ENCODE measurements at places on chromosomes 16 and 17. TPM values are rescaled to one million over a fixed set of nuclear protein-coding genes. Genes with fewer than 3 reads are reported as not detected.

NKD1 gene
- 0.21 TPM for total RNA-seq

DNA sequence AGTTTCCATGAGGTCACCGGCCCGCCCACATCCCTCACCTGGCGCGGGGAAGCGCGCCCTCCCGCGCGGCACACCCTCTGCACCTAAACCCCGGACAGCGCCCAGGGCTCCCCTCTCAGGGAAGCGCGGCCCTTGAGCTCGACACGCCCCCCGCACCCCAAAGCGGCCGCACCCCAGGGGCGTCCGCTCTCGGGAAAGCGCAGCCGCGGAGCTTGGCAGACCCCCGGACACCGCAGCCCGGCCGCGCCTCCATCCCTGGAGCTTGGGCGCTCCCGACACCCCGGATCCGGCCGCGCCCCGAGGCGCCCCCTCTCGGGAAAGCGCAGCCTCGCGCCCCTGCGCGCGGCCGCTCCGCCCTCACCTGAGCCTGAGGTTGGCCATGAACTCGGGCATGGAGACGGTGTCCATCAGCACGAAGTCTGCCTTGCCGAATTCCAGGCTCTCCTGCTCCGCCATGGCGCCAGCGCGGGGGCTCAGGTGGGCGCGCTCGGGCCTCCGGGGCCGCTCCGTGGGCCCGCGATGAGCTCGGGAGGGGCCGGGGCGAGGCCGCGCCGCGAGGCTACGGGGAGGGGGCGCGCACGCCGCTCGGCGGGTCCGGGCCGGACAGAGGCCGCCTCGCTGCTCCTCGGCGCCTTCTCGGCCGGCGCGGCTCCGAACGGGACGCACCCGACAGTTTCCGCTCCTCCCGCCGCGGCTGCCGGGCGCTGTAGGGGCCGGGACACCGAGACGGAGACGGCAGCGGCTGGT is at the start of gene MYO1D:
Gene MYO1D, minus strand, starts transcription at position 708 of the 747 bp plus-strand sequence. Its CDS starts 252 bp downstream, at position 456.
- DNase-seq, result peak; percentile 13

DNA sequence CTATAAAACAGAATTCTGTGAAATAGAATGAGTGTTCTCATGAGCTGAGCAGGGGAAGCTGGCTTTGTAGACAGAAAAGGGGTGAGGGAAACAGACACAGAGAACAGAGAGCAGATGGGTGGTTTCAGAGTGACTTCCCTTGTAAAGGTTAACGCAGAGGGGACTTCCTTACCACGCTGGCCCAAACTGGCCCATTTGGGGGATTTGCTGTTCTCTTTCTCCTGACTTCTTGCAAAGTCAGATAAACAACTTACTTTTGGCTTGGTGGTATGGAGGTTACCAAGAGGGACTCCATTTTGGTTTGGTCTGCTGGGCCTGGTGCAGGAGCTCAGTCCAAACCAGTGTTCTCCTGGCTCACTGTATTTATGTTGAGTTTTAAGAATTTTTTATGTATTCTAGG is 48.4 kb downstream of the SEC14L1 start:
- no peak for DNase-seq

HNF1B gene
- not detected for total RNA-seq

RHBDL3 gene
- 2.9 TPM for total RNA-seq

GRCh38 chr16:68719993-68720489 is 17.1 kb upstream of the CDH1 start:
- no peak for DNase-seq

PIK3R5 gene
- total RNA-seq, result not detected

DNA sequence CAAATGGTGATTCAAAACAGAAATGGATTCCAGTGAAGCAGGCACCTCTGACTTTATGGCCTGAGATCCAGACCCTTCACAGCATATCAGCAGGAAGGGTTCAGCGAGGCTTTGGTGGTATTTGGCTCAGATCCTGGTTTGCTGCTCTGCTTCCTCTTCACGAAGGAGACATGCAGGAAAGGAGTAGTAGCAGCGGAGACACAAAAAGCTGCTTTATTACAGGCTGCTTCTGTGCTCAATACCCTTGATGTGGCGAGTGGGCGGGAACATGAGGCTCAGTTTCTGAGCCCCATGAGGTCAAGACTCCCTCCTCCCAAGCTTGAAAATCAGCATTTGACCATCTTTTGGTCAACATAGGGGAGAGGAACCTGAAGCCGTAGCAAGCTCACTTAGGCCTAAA is 213.3 kb upstream of the AXIN2 start:
- DNase-seq, result no peak

PMFBP1 gene
- total RNA-seq, result not detected

DNA sequence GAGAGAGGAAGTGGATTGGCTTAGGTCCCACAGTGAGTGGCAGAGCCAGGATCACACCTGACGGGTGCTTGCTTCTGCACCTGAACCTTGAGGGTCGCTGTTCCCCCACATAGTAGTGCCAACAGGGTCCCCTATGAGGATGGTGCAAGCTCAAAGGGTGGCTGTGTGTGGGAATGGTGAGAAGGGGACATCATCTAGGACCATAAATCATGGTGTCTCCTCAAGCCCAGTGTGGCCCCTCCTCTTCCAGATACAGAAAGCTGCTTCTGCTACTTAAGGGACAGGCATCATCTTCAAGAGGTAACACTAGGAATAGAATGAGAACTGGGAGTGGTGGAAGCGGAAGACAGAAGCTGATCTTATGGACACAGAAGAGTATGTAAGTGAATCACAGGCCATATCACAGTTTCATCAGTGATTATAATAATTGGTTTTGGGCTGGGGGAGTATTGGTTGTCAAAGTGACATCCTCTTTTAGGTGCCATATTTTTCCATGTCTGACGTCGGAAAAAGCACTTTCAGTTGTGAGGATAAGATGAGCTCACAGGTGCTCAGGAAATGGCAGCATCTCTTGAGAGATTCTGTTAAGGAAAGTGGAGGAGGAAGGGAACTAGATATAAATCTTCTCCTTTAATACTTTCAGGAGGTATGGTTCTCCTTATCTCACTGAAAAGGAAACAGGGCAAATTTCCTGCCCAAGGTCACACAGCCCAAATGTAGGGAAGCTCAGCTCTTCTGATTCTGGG is 83.2 kb upstream of the HNF1B start:
- no peak for DNase-seq

MYH13 gene
- total RNA-seq, result not detected

DNA sequence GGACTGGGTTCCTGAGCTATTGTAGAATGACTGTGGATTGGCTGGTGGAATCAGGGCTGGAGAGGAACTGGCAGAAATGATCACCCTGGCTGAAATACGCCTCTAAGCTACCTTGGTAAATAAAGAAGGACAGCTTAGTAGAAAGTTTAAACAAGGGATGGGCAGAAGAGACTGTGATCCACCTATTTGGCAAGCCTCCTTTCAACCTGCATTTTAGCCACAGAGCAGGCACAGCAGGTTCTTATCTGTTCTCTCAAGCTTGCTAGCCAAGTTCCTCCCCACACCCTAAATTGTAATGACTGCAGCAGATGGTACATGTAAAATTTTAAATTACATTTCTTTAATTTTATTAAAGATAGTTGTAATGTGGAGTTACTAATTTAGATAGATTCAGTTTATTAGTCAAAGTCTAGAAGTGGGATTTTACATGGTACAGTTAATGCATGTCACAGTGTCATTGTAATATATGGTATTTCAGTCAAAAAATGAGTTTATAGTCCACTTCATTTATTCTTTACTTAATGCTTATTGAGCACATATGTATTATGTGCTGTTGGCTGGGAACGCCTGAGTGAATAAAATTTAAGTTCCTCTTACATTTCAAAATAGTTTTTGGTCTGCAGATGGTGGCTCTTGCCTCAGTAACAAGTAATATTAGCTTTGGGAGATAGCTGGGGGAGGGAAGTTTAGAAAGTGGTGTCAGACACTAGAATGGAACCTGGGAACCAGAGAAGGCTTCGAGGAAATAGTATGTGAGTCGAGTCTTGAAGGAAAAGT is 11.2 kb downstream of the EPN2 start:
- DNase-seq, result no peak

GRCh38 chr16:65531475-65531874 is 409.6 kb upstream of the CDH11 start:
- DNase-seq, result no peak

SLC38A8 gene
- total RNA-seq, result not detected

PRPSAP2 gene
- total RNA-seq, result 56.7 TPM

DNA sequence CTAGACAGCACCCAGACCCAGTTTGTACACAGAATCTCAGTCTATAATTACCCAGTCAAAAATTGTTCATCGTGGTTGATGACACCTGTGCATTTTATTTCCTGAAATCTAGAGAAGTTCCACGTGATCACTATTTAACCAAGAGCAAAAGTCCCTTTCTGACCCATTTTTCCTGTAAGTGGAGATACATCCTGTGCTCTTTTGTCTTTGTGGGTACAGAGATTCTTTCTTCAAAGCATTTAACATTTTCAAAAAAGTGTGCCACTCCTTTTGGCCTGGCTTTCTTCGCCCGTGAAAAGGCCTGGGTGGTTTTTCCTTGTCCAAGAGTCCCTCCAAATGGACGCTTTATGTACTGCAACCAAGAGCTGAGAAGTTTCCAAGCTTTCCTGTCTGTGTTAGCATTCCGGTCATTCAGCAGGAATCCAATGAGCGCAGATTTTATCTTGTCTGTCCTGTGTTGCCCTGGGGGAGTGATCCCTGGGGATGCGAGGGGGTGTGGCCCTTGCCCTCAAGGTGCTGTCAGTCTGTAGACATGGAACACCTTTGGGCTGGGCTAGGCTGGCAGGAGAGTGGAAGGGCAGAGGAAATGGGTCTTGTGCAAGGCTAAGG is 161.1 kb upstream of the CACNG5 start:
- peak; percentile 48 for DNase-seq

- DNase-seq, result no peak
Measured at GRCh38 chr17:80937462-80938381, 53.9 kb upstream of the CHMP6 start.

DNA sequence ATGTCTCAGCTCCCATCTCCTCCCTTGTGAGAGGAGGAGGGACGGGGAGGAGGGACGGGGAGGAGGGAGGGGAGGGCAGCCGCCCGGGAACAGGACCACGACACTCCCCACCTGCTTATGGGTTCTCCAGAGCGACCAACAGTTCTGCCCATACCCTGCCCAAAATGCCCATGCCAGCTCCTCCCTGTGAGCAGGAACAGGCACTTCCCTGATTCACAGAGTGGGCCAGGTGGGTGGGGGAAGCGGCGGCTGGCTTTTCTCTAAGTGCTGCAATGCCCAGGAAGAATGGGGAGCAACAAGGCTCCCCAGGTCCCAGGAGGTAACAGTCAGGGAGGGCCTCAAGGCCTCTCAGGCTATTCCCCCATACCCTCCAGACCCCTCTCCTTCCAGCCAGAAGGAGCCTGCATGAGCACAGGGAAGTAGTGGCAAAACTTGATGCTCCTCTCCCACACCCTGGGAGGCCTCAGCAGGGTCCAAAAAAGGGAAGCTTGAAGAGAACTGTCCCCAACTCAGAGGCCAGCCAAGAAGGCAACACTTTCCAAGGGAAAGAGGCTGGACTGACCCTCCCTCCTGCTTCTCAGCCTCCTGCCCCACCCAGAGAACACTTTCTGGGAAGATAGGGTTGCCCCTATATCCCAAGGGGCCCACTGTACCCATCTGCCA is 53.8 kb downstream of the MYO18A start:
- DNase-seq, result no peak

TMEM100 gene
- total RNA-seq, result 4.6 TPM

SCNN1B gene
- total RNA-seq, result not detected

- DNase-seq, result no peak
Measured at GRCh38 chr16:1036166-1036565, 36.4 kb upstream of the SSTR5 start.

RAMP2 gene
- total RNA-seq, result not detected

SLFN14 gene
- total RNA-seq, result not detected

- no peak for DNase-seq
Measured at GRCh38 chr17:48663134-48663924, 37.2 kb upstream of the HOXB9 start.

KIF2B gene
- not detected for total RNA-seq

- DNase-seq, result no peak
Measured at GRCh38 chr16:20049831-20050230, 23.9 kb downstream of the GPR139 start.

DNA sequence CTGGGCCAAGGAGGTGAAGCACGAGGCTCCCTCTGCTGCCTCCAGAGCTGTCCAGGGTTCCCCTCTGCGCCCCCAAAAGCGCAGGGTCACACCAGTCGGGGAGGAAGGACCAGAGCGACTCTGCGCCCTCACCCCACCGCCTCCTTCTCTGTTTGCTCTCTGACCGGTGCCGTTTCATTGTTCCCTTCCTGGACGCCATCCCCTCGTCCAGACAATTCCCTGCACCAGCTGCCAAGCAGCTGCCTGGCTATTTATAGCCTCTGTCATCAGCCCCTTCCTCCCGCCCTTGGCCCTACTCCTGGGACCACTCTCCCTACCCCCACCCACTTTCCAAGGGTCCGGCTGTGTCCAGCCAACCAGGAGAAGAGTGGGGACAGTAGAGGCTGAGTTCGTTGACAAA is 68.8 kb upstream of the CREBBP start:
- no peak for DNase-seq

GRCh38 chr16:637081-638018 is 1.2 kb upstream of the METTL26 start:
- DNase-seq, result no peak

- DNase-seq, result no peak
Measured at GRCh38 chr16:69860233-69861231, 90.6 kb upstream of the CLEC18A start.
